ENCODE measurements at places on chromosomes 6 and 20.
A peak's percentile ranks its signal among the peaks of the same experiment; 100 is the strongest.

DNA sequence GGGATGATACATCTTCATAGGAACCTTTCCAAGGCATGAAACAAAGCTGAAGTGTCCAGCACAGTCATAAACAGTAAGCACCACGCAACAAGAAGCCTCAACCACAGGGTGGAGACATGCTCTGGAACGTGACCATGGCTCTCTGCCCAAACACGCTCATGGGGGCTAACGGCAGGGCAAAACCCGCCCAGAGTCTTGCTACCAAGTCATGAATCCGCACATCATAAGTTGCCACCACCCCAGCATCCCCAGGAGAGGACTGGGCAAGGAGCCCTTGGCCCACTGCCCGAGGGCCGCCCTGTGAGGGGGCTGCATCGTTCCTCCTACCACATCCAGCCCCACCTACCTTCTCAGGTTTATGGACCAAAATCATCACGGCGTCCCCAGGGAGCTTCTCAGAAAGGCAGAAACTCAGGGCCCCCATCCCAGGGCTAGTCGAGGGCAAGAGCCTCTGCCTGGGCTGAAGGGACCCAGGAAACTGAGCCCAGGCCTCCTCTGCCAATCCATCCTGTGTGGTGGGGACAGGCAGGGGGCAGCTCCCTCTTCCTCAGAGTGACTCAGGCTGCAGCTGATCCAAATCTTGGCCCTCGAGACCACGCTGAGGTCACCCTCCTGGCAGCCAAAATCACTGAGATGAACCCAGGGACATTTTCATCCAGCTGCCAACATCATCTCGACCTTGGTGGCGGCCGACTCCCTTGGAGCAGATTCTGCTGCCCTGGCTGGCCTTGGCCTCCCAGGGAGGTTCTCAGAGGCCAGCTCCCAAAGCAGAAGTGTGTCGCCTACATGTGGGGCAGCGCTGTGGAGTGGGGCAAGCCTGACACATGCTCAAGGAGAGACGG is 42.6 kb downstream of the BMP7 start:
- DNase-seq, result no peak

- no peak for DNase-seq
Measured at GRCh38 chr6:138544501-138544900, 45.2 kb upstream of the NHSL1 start.

DNA sequence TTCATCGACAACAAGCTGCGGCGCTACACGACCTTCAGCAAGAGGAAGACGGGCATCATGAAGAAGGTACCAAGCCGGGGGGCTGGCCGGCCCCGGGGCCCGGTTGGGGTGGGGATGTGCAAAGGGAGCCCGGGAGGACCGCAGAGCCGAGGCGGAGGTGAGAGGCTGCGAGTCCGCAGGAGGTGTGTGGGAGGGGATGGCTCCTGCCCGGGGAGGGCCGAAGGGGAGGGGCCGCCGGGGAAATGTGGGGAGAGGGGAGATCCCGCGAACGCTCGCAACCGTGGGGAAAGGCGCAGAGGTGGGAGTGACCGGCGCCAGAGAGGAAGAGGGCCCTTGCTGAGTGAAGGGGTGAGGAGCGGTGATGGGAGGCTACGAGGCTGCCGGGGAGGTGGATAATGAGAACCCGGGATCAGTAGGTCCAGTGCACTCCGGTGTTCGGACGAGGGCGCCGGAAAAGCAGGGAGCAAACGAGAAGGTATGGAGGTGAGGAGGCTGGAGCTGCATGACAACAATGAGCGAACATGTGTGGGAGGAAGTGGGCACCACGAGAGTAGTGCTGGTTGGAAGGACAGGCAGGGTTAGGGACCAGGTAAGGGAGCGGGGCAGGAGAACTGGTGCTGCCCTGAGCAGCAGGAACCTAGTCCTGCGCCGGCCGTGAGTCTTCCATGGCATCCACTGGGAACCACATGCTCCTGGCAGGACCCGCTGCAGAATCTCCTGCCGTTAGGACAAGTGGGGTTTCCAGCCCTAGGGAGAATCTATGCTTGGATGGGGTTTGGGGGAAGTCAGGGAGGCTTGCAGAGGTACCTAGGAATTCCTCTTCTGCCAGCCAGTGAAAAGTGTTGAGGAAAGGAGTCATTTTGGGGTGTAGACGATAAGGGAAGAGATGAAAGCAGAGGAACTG is 1.3 kb downstream of the SRF start:
- peak; percentile 51 for DNase-seq

DNA sequence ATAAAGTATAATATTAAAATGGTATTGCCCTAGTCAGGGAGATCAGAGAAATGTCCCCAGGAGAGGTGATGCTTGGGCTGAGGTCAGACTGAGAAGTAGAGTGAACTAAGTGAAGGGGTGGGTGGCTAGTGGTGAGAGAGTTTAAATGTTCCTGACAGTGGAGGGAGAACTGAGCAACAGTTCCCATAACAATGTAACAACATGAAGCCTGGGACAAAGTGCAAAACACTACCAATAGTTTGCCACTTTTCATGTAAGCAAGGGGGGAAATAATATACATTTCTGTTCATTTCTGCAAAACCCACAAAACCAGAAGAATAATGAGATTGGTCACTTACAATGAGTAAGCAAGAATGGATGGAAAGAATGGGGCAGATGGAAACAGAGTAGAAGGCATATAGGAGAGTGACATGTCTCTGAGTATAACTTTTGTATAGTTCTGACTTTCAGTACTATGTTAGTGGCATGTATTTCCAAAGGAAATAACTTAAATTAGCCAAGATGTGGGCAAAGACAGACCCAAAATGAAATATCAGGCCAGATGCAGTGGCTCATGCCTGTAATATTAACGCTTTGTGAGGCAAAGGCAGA is 13.3 kb upstream of the FAXC start:
- DNase-seq, result no peak

- no peak for DNase-seq
Measured at GRCh38 chr6:148497257-148497656, 154.6 kb downstream of the SASH1 start.

- DNase-seq, result no peak
Measured at GRCh38 chr6:90544081-90544480, 42.8 kb downstream of the MAP3K7 start.

DNA sequence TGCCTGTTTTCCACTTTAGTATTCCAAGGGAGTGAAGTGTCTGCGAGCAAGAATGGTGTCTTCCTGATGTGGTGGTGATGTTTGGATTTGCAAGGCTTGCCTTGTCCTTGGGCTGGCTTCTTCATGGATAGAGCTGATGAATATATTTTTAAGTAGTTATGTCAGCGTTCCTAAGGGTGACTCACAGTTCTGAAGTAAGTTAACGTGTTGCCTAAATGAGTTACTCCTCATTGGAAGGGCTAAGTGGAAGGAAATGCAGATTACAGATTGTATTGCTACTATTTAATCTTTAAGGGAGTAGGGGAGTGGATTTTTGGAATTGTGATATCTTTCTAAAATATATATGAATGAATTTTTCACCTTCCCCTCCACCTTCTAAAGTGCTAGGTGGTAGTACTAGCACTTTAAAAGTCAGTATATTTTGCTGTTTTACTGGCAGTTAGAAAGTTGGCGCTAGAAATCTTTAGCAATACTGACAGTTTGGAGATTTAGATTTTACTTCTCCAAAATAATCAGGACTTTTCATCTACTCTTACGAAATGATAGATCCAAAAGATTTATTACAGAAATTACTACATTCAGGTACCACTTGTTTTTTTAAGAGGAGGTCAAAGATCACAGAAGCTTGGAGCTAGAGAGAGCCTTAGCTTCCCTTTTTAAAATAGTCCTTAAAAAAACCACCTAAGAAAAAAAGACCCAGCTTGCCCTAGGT is 197.4 kb downstream of the JARID2 start:
- no peak for DNase-seq

GRCh38 chr6:116572162-116572561 is 858 bp downstream of the RWDD1 start:
- no peak for DNase-seq

GRCh38 chr6:106107043-106107613 is 21.0 kb downstream of the PRDM1 start:
- DNase-seq, result no peak

DNA sequence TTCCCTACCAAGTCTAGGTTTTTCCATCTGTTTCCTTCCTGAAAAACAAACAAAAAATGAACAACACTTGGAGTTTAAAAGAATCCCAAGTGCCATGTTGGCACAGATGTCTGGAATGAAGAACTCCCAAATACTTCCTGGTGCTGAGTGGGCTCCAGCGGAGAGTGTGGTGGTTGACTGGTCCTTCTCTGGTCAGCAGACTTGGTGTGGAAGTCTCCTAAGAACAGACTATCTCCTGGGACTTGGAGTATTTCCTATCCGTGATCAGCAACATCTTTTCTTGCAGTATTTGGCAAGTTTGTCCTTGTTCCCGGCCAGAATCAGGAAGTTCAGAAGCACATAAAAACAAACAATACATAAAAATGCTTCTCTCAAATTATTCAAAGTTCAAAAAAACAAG is 154.1 kb downstream of the MTFR2 start:
- DNase-seq, result no peak

- DNase-seq, result no peak
Measured at GRCh38 chr6:2104524-2104880, 140.9 kb downstream of the GMDS start.

- DNase-seq, result no peak
Measured at GRCh38 chr6:30361661-30362060, 16.7 kb downstream of the RPP21 start.

All from stimulated activated CD4-positive, alpha-beta T cell treated with anti-CD3 and anti-CD28 coated beads, Interleukin-1b, Interleukin-23, amount 100 ng/mL, for 4 hours (primary cell).